Small intestine (tissue), 16 donors: ENCODE measurements at places on chromosomes 16 and 17.

GRCh38 chr16:35142147-35142808 is 1682.9 kb downstream of the TP53TG3F start:
- H3K27ac ChIP-seq = no peak overlapping the region
- H3K4me1 ChIP-seq = no peaks in the 10 kb centered on the region
- DNase-seq = no peak
- H3K27me3 ChIP-seq = no peaks in the 10 kb centered on the region
- no peak overlapping the region for H3K4me3 ChIP-seq

- H3K4me3 ChIP-seq = no peak overlapping the region
- H3K4me1 ChIP-seq = no peaks in the 10 kb centered on the region
- no peak for DNase-seq
- H3K27me3 ChIP-seq = peaks cover 34% of the 10 kb centered on the region
- H3K36me3 ChIP-seq = no peaks in the 10 kb centered on the region
- H3K27ac ChIP-seq = no peak overlapping the region
These were observed 5.4 kb downstream of the NTN1 start for GRCh38 chr17:9026741-9027140.

DNA sequence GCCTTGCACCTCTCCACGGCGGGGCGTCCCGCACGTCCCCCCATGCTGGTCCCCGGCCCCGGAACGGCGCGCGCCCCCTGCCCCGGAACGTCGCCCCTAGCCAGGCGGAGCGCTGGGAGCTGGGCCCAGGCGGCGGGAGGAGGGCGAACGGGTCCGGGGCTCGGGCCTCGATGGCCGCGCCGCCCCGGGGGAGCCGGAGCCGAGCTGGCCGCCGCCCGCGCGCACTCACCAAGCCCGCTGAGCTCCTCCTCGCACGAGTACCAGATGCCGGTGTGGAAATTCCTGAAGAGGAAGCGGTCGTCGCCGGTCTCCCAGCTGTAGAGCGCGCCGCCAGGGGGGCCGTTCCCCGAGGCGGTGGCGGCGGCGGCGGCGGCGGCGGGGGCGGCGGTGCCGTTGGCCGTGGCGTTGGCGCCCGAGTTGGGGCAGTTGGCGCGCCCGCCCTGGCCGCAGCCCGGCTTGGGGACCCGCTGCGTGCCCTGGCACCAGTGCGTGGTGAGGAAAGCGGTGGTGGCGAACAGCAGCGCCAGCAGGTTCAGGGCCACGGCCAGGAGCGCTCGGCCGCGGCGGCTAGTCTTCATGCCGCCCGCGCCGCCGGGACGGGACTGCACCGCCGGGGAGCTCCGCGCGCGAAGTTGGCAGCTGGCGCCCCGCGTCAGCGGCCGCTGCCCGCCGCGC is 530 bp downstream of the GSG1L start:
- H3K27me3 ChIP-seq = peaks cover 7% of the 10 kb centered on the region
- H3K4me1 ChIP-seq = no peaks in the 10 kb centered on the region
- no peaks in the 10 kb centered on the region for H3K36me3 ChIP-seq
- no peak for DNase-seq

DNA sequence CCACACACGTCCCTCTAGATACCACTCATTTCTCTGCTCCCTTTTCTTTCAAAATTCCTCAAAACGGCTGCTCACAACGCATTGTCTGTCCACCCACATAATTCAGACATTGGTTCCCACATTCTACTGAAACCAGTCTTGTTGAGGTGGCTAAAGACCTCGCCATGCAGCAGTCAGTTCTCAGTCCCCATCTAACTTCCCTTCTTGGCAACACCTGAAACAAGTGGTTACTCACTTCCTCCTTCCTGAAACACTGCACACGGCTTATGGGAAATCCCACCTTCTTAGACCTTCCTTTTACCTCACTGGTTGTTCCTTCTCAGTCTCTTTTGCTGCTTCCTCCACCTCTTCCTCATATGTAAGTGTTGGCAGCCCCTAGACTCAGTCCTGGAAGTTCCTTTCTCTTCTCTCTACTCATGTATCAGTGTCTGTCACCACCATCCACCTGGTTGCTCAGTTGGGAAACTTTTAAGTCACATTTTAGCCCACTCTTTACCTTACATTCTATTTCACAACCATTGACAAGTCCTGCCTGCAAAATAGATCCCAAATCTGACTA is 277.1 kb downstream of the CEP112 start:
- no peak overlapping the region for H3K4me3 ChIP-seq
- no peaks in the 10 kb centered on the region for H3K4me1 ChIP-seq
- H3K27me3 ChIP-seq = no peaks in the 10 kb centered on the region
- DNase-seq = no peak

DNA sequence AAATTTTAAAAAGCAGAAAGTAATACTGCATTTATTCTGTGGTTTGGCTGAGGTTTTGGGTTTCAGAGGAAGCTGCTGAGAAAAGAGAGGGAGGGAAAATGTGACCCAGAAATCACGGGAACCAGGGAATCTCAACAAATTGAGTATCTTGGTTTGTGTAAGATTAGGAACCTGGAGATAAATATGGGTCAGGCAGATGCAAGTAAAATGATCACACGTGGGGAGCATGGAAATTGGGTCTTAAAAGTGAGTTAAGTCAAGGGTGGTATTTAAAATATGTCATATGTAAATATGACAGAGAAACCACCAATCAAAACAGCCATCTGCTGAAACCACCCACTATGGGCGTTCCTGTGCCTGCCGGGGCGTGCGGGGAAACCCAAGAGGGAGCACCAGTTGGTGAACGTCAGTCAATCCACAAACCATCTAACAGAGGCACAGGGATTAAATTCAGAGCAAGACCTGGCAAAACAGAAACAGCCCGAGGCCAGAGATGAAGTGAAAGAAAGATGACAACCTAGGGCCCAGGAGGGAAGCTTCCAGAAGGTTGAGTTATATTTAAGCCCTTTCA is 33.4 kb downstream of the CDH13 start:
- H3K36me3 ChIP-seq = no peaks in the 10 kb centered on the region
- no peak for DNase-seq
- no peak overlapping the region for H3K4me3 ChIP-seq
- H3K27ac ChIP-seq = no peak overlapping the region
- H3K4me1 ChIP-seq = no peaks in the 10 kb centered on the region
- no peaks in the 10 kb centered on the region for H3K27me3 ChIP-seq

GRCh38 chr17:48295362-48296288 is 134.4 kb downstream of the SKAP1 start:
- DNase-seq = no peak
- no peak overlapping the region for H3K27ac ChIP-seq
- no peak overlapping the region for H3K4me3 ChIP-seq
- no peaks in the 10 kb centered on the region for H3K27me3 ChIP-seq
- no peaks in the 10 kb centered on the region for H3K36me3 ChIP-seq

- H3K4me3 ChIP-seq = no peak overlapping the region
- DNase-seq = peak; percentile 60
- no peaks in the 10 kb centered on the region for H3K4me1 ChIP-seq
- H3K27ac ChIP-seq = no peak overlapping the region
- peaks cover 19% of the 10 kb centered on the region for H3K36me3 ChIP-seq
- H3K27me3 ChIP-seq = no peaks in the 10 kb centered on the region
These were observed 6.2 kb downstream of the PRSS53 start for GRCh38 chr16:31082368-31083045.

DNA sequence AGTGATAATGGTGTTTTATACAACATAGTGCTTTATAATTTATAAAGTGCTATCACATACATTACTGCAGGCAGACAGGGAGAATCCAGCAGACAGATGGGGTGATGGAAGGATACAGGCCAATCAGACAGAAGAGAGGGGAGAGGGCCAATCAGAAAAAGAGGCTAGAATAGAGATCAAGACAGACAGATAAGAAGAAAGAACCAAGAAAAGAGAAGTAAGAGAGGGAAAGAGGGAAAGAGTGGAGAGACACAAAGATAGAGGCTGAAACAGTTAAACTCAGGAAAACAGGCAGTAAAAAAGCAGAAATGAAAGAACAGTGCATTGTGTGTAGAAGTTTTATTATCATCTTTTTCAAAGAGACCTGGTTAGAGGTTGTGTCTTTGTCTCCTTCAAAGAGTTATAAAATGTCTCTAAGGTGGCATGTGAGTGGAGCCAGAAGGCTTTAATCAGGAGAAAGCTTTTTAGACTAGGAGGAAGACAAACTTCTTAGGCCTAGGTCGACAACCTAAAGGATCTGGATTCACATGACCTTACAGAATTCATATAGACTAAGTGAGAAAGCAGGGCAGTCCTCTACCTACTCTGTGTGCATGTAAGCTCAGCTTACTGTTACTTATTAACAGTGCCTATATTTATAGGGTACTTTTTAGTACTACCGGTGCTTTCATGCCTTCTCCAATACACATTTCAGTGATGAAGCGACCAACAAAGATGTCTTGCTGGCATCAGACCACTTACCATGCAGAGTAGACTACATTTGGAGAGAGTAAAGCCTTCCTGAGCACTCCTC is 8.3 kb upstream of the CHD3 start:
- no peak for DNase-seq
- H3K4me1 ChIP-seq = peaks cover 38% of the 10 kb centered on the region
- H3K36me3 ChIP-seq = peaks cover 24% of the 10 kb centered on the region
- H3K4me3 ChIP-seq = no peak overlapping the region
- no peaks in the 10 kb centered on the region for H3K27me3 ChIP-seq
- H3K27ac ChIP-seq = no peak overlapping the region

GRCh38 chr16:20803561-20804214 is 2.6 kb downstream of the ERI2 start:
- H3K4me1 ChIP-seq = peaks cover 6% of the 10 kb centered on the region
- no peak overlapping the region for H3K4me3 ChIP-seq
- no peak for DNase-seq

- no peak overlapping the region for H3K27ac ChIP-seq
- no peaks in the 10 kb centered on the region for H3K36me3 ChIP-seq
- H3K4me1 ChIP-seq = no peaks in the 10 kb centered on the region
- no peaks in the 10 kb centered on the region for H3K27me3 ChIP-seq
- H3K4me3 ChIP-seq = no peak overlapping the region
- DNase-seq = peak; percentile 59
These were observed 27.6 kb upstream of the ST6GALNAC2 start for GRCh38 chr17:76612977-76613851.

- H3K27me3 ChIP-seq = no peaks in the 10 kb centered on the region
- peaks cover 4% of the 10 kb centered on the region for H3K4me1 ChIP-seq
These were observed 2.8 kb downstream of the CFAP119 start for GRCh38 chr16:30758988-30759491.

DNA sequence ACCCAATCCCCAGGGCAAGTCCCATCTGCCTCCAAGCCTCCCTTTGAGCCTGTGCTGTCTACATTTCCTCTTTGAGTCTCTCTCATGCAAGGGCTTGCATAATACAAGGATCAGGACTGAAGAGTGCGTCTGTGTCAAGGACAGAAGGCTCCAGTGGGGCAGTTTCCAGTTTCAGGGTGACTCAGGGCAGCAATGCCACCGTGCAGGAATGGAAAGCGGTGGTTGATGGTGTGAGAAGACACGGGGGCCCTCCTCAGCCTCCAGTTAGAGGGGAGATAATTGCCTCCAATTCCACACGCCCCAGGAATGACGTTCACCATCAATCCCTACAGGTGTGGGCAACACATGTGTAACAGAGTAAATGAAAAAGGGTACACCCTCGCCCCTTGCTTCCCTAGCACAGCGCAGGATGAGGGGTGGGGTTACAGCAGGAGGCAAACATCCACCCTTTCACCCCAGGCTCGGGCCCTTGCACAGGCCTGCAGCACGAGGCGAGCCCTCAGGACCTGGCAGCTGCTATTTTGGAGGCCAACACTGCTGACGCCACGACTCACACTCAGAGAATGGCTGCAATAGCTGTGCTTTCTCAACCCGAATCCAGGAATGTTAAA is 24.8 kb upstream of the SLC25A19 start:
- H3K27ac ChIP-seq = no peak overlapping the region
- no peaks in the 10 kb centered on the region for H3K36me3 ChIP-seq
- no peaks in the 10 kb centered on the region for H3K4me1 ChIP-seq
- H3K27me3 ChIP-seq = no peaks in the 10 kb centered on the region

DNA sequence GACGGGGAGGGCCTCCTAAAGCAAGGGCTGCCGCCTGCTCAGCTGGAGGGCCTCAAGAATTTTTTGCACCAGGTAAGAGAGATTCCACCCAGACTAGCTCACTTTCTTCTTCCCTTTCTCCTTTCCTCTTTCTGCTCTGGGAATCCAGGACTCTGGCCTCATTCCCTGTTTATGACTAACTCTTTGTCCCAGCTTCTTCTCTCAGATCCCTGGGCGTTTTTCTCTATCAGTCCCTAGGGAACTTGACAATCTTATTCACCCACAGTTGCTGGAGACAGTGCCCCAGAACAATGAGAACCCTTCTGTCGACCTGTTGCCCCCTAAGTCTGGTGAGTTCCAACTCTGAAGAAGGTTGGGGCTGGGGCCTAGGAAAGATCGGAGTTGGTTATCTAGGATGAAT is 15.6 kb downstream of the CNTROB start:
- no peak overlapping the region for H3K4me3 ChIP-seq
- H3K4me1 ChIP-seq = no peaks in the 10 kb centered on the region
- peaks cover 55% of the 10 kb centered on the region for H3K36me3 ChIP-seq

DNA sequence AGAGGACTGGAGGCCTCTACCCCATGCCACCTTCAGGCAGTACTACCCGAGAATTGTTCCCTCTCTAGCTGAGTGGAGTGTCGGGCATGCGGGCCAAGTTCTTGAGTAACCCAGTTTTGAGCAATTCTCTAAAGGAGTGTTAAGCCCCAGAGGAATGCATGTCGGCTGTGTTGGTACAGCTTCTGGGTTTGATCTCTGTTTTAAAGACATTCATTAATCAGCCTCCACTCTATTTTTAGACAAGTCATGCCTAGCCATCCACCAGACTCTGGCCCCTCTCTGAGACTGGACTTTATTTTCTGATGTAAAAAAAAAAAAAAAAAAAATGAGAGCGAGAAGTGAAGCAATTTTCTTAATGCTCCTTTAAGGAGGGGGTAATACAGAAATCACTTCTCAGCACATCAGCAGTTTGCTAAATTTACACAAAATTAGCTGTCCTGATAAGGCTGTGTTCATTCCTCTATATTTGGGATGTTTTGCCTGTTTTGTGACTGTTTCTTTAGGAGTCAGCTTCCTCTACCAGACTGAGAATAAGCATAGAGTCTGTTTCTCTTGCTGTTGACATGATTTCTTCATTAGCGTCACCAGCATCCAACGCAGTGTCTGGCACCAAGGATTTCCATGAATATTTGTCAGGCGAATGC is 88.7 kb downstream of the AXIN2 start:
- H3K4me1 ChIP-seq = no peaks in the 10 kb centered on the region
- no peaks in the 10 kb centered on the region for H3K36me3 ChIP-seq
- no peak for DNase-seq
- no peak overlapping the region for H3K4me3 ChIP-seq

- no peaks in the 10 kb centered on the region for H3K36me3 ChIP-seq
- H3K4me3 ChIP-seq = no peak overlapping the region
- H3K27me3 ChIP-seq = no peaks in the 10 kb centered on the region
- no peak overlapping the region for H3K27ac ChIP-seq
These were observed 1447.4 kb upstream of the GOT2 start for GRCh38 chr16:60181536-60181935.

- peak within 1 kb of the TSS; percentile 90 for H3K27ac ChIP-seq
- DNase-seq = peak; percentile 60
- H3K36me3 ChIP-seq = no peaks in the 10 kb centered on the region
- H3K4me1 ChIP-seq = no peaks in the 10 kb centered on the region
- peak within 1 kb of the TSS; percentile 35 for H3K4me3 ChIP-seq
These were observed at the start of gene COL1A1 for GRCh38 chr17:50201276-50201854. Gene COL1A1, minus strand, starts transcription at chr17:50201631. Its CDS starts 118 bp downstream, at chr17:50201513.

DNA sequence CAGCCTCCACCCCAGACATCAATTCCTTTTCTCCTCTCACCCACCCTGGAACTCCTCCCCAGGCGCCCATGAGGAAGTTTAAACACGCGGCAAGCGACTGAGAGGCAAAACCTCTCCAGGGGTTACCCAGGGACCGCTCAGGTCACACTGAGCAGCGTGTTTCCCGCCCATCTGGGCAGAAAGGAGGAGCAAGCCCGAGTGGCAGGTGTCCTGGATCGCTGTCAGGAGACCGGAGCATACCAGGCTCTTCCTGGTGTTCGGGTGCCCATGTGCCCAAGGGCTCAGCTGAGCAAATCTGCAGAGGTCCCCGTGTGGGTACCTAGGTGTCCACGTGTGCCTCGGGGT is 491 bp downstream of the SLC25A19 start:
- H3K36me3 ChIP-seq = no peaks in the 10 kb centered on the region
- H3K4me3 ChIP-seq = peak overlapping the region; percentile 59
- peaks cover 4% of the 10 kb centered on the region for H3K4me1 ChIP-seq
- peak overlapping the region; percentile 75 for H3K27ac ChIP-seq
